AG04449 (cell line): ENCODE measurements at places on chromosomes 2 and 18.
A peak's percentile ranks its signal among the peaks of the same experiment; 100 is the strongest.

GRCh38 chr18:2857491-2858131 is 10.8 kb downstream of the EMILIN2 start:
- peak; percentile 60 for DNase-seq

- no peak for DNase-seq
Measured at GRCh38 chr2:96159084-96159830, 14.0 kb upstream of the DUSP2 start.

- no peak for DNase-seq
Measured at GRCh38 chr2:16148632-16149348, 208.4 kb downstream of the MYCN start.

- no peak for DNase-seq
Measured at GRCh38 chr18:76052227-76052595, 442.8 kb downstream of the ZNF516 start.

DNA sequence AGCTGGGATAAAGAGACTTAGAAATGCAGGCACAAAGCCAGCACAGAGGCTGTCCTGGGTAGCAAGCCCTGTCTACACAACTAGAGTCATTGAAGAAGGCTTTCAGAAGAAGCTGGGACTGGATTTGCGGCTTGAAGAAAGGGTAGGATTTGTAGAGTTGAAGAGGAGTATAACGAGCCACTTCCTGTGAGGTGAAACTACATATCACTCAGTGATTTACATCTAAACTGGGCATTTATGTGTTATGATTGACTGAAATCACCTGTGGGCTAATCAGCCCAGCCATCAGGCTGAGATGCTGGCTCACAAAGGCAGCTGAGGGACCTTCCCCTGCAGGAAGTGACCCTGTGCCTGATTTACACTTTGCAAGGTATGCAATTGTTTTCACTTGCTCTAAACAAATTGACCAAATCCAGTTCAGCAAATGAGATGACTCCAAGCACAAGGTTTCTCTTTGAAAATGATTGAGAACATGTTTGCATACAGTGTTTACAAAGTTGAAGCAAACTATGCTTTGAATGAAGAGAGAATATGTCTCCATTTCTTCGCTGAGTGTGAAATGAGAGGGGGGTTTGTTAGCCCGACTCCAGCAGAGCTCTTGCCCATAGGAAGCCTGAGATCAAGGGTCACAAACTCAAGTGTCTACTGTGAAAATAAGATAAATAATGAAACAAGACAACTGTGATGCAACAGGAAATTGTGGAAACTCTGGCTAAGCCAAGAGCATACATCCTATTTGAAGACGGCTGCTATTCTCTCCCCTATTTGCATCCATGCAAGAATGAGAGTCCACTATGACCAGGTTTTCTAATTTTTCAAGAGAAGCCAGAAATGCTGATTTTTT is 69.3 kb upstream of the HK2 start:
- DNase-seq: no peak

GRCh38 chr18:72180689-72181088 is 363.5 kb downstream of the CBLN2 start:
- DNase-seq: no peak

GRCh38 chr2:239756790-239757760 is 268.1 kb downstream of the NDUFA10 start:
- DNase-seq: no peak

DNA sequence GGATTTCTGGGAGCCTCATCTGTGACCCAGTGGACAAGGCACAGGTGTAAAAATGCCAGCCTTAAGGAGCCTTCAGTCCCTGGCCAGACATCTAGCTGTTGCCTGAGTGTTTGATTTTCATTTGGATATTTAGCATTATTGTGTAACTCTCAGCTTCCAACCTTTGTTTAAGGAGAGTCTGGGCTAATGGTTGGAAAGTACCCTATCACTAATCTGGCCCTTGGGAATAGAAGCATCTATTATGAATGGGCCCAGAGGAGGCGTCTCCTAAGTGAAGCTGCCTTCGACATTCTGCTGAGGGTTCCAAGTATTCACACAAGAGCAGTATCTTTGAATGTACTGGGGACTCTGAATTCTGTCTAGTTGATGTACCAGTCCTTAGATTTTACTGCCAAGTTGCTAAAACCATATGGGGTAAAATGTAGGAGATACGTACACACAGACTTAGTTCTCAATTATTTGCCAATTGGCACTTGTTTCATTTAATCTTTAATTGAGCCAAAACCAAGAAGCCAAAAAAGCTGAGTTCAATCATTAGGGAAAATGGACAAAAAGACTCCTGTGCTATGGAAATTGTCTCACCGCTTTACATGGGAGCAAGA is 7.2 kb upstream of the ANKRD29 start:
- no peak for DNase-seq

DNA sequence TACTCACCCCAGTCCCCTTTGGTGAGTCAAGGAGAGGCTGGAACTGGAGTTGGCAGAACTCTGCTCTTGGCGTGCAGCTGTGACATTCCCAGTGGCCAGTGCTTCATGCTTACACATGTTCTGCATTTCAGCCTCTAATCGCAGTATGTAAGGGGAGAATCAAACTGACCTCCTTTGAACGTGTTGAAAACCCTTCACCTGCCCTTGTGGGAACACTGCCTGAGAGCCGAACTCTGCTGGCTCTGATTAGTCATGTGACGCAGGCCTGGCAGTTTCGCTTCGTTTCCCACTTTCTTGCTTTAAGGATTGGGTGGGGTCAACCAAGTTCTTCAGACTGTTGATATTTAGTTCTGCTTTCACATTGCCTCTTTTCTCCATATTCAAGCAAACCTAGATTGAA is 173.8 kb upstream of the BCL2L11 start:
- DNase-seq: no peak

DNA sequence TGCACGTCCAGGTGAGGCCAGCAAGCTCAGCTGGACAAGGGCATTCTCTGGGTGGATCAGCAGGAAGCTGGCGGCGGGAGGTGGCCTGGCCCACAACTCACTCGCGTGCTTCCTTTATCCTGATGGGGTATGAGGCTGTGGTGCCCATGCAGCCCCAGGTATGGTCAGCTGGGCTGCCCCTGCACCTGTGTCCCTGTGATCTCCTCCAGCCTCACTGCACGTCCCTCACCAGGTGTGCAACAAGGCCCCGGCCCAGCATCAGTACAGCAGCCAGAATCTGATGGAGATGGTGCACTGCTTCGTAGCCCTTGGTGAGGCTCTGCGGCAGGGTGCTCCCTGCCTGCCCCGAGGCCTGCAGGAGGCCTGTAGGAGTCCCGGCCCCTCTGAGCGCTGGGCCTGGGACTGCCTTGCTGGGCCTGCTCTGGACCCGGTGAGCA is 17.6 kb downstream of the MROH2A start:
- DNase-seq: no peak

- no peak for DNase-seq
Measured at GRCh38 chr2:230947908-230948365, 22.9 kb upstream of the GPR55 start.

DNA sequence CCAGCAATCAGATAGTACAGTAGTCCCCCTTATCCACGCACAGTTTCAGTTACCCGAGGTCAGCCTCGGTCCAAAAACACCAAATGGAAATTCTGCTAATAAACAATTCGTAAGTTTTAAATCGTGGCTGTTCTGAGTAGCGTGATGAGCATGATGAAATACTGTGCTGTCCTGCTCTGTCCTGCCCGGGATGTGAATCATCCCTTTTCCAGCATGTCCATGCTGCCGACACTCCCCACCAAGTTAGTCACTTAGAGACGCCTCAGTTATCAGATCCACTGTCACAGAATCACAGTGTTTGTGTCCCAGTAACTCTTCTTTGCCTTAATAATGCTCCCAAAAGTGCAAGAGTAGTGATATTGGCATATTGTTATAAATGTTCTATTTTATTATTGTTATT is 62.1 kb downstream of the MEX3C start:
- DNase-seq: peak; percentile 9

DNA sequence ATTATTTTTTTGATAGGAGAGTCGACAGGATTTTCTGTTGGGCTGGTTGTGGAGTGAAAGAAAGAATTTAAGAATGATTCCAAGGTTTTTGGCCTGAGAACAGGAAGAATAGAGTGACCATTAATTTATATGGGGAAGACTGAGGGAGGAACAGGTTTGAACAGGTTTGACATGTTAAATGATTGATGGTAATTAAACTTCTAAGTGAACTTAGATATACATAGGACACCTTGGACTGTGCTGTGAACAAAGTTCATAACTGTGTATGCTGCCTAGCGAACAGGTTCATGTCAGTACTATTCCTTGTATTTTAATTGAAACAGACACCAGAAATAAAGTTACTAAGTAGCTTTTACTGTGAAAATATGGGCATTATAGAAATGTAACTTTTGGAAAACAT is 212.0 kb downstream of the SPAG16 start:
- DNase-seq: no peak

DNA sequence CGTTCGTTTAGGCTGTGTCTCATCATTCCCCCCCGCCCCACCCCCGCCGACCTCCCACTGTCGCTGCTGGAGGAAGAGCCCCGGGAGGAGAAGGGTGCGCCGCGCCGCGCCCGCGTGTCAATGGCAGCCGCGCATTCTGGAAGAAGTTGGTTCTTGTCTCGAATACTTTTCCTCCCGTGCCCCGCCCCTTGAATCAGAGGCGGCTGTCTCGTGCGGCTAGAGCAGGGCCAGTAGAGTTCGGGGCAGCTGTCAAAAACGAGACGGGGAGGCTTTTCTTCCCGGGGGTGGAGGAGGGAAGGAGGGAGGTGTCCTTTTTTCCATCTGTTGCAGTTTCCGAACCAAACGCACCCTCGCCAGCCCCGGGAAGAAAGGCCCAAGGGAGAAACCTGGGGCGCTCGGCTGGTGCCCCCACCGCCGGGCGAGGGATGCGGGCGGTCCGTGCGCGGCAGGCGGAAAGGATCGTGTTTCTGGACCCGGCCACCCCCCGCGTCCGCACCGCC is 410 bp upstream of the TGIF1 start:
- no peak for DNase-seq

DNA sequence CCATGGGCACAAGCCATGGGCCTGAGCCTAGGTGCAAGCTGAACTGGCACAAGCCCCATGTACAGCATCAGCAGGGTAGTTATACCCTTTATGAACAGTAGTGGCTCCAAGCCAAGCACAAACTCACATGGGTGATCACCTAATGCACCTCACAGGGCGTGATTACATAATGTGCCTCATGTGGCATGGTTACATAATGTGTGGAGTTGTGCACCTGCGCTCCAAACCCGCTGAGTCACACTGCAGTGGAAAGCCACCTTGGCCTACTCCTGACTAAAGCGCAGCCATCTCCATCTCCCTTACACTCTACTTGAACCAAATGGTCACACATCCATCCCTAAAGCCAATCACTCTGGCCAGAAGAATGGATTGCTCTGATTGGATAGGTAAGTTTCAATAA is 279.7 kb downstream of the MBD2 start:
- DNase-seq: no peak

GRCh38 chr2:200156166-200156835 is 150.2 kb upstream of the SPATS2L start:
- no peak for DNase-seq

DNA sequence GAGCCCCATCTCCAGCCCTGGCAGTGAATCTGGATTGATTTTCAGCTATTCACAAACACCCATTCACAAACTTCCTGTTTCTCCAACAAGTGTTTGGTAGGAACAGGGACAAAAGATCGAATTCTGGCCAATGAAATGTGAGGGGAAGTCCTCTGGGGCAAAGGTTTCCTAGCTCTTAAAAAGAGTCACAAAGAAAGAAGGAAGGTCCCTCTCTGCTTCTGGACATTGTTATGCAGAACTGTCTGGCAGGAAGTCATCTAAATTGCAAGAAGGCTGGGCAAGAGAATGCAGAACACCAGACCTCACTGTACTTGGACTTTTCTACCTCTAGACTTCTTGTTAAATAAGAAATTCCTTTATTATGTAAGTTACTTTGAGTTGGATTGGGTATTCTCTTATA is 137.3 kb downstream of the CCDC148 start:
- no peak for DNase-seq

- no peak for DNase-seq
Measured at GRCh38 chr2:147521936-147522335, 322.9 kb upstream of the ACVR2A start.

DNA sequence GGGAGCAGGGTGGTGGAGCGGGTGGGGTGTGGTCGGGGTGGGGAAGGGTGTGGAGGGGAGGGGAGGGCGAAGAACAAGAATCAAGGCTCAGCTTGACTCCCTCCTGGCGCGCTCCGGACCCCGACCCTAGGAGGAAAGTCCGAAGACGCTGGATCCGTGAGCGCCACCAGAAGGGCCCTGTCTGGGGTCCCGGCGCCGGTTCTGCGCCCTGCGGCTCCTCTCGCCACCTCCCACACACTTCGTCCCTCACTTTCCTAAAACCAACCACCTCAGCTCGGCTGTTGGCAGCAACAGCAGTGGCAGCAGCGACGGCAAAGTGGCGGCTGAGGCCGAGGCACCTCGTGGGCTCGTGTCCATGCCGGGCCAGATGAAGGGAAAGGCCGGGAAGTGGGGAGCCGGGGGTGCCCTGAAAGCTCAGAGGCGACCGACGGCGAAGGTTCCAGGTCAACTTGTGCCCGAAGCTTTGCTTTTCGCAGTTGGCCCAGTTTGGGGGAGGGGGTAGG is 2.1 kb downstream of the KLHL14 start:
- DNase-seq: no peak

DNA sequence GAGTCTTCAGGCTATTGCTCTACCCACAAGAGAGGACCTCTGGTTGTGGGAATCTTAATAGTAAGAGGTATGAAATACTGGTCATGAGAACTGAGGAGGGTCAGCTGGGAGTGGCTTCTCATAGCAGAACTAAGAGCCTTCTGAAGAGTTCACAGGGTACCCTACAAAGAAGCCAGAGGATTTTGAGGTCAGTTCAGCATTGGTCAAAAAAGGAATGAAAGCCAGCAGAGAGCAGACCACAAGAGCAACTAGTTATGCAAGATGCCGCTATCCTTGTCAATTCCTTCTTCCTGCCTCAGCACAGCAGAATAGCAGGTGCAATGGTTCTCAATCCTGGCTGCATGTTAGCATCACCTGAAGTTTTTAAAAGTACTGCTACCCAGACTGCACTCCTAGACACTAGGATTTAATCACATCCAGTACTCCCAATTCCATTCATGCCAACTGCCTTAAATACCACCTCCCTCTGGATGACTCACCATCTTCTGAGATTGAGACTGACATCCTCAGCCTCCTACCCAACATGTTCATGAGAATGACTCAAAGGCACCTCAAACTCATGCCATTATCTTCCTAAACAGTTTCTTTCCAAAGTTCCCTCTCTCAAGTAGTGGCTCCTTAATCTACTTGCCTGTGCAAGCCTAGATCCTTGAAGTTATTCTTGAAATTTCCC is 81.0 kb upstream of the RBMS1 start:
- peak; percentile 67 for DNase-seq

DNA sequence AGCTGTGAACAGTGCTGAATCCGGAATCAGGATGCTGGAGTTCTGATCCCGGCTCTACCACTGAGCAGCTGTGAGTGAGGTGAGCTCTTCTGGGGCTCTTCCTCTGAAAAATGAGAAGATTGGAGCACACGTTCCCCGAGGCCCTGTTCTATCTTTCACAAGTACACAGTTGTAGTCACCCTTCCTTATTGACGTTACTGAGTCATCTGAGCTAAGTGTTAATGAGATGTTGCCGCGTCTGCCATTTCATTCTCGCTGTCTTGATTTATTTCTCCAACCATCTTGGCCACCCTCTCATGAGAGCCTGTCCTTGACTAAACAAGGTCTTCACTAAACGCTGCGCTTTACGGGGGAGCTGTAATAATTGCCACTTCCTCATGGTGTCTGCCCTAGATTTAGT is 31.9 kb upstream of the EFR3B start:
- no peak for DNase-seq
